Activated CD4-positive, alpha-beta T cell treated with anti-CD3 and anti-CD28 coated beads for 24 hours (primary cell): ENCODE measurements at places on chromosomes 5 and 9.
A peak's percentile ranks its signal among the peaks of the same experiment; 100 is the strongest.

DNA sequence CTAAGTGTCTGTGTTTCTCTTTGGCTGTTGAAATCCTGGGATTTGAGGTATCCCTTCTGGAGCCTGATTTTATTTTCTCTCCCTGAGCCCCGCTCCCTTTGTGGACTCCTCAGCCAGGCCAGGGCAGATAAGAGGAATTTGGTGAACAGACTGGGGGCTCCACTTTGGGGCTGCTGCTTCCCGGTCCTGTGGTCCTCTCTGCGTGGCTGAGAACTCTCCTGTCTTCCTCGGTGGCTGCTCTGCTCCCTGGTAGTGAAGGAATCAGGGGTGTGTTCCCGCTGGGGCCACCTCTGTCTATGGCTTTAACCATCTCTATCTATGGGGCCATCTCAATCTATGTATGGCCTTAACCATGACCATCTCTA lies 71.7 kb upstream of the SH3PXD2B start:
- no peak for DNase-seq

- no peak for DNase-seq
Observed at GRCh38 chr9:137534256-137535119, 15.7 kb downstream of the PNPLA7 start.

DNA sequence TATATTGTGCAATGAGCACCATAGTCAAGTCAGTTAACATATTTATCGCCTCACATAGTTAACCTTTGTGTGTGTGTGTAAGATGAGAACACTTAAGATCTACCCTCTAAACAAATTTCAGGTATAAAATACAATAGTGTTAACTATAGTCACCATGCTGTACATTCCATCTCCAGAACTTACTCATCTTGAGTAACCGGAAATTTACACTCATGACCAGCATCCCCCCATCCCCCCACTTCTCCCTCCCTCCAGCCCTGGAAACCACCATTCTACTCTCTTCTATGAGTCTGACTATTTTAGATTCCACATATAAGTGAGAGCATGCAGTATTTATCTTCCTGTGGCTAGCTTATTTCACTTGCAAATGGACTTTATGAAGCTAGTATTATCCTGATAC lies 40.3 kb downstream of the ZNF354A start:
- no peak for DNase-seq

- DNase-seq: no peak
Observed at GRCh38 chr5:150481972-150482406, 25.9 kb upstream of the NDST1 start.

GRCh38 chr5:176837707-176838115 lies 27.4 kb downstream of the UNC5A start:
- DNase-seq: peak; percentile 68

GRCh38 chr9:130608554-130609134 lies 29.3 kb downstream of the FUBP3 start:
- no peak for DNase-seq

- DNase-seq: no peak
Observed at GRCh38 chr5:176743868-176744583, 66.3 kb upstream of the UNC5A start.

- DNase-seq: no peak
Observed at GRCh38 chr9:4691795-4692194, 12.4 kb downstream of the CDC37L1 start.

DNA sequence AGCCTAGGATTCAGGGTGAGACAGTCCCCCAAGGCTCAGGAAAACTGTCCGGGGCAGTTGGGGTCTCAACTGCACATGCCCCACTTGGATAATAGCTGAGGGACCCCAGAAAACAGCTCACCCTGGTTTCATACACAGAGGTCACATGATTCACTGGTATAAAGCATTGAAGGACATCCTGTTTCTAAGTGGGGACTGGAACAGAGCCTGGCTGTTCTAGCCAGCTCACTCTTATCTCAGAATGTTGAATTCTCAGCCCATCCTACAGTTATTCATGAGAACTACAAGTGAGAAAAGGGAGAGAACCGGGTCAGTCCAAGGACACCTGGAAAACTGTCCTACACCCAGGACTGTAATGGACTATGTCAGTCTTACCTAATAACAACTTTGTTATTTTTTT lies 170.9 kb downstream of the FGF1 start:
- DNase-seq: no peak

DNA sequence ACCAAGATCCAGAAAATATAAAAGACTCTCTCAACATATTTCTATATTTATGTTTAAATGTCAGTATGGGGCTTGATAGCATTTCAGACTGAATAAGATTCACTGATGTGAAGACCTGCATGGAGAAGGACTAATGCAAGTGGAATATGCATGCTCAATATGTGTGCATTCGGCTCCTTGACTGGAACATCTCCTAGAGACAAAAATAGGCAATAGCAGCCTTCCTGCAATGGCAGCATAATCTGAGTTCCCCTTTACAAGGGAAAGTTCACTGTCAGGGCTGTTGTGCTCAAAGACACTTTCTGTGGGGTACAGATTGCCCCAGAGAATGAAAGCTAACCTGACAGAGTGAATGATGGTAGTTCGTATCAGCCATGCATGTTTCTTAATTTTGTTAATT lies 42.4 kb downstream of the STARD4 start:
- DNase-seq: no peak

DNA sequence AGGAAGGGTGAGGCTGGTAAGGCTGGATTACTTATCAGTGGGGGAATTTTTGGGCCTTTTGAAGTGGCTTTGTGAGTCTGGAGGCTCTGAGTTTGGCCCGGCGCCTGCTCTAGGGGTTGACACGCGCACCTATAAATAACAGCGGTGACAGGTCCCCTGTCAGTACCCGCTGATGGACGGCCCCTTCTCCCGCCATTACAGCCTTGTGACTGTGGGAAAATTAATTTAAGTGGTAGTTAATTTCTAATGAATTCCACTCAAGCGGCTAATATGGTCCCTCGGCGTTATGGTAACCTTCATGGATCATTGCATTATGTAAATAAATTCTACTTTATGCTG lies 16.5 kb downstream of the MRPL36 start:
- no peak for DNase-seq

DNA sequence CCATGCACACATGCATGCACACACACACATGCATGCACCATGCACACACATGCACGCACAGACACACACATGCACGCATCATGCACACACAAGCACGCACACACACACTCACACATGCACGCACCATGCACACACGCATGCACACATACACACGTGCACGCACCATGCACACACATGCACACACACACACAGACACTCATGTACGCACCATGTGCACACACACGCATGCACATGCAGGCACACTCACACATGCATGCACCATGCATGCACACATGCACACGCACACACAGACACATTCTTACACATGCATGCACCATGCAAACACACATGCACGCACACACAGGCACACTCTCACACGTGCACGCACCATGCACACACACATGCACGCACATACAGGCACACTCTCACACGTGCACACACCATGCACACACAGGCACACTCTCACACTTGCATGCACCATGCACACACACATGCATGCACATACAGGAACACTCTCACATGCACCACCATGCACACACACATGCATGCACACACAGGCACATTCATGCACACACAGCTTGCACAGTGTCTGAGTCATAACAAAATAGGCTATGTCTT lies 117.5 kb downstream of the TENT4A start:
- no peak for DNase-seq

DNA sequence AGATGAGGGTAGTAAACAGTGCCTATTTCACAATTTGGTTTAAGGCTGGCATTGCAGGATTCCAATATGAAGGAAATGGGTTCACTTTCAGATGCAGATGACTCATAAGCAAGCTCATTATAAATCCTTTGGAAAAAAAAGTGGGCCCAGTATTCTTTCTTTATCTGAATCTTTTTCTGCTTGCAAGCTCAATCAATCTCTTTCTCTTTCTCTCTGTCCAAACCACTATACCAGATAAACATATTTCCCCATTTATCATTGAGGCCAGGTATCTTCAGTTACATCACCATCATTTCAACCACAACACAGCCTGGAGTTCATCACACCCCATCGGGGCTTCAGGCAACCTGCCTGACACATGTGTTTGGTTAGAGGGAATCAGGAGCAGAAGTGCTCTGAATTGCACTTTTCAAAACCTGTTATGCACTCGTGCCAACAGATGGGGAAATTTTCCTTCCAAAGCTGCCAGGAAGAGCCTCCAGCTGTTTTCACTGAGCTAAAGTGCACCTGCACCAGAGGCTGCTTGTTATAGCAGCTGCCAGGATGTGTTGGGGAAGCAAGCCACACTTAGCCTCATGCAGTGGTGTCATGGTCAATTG lies 30.0 kb upstream of the MAMDC2 start:
- DNase-seq: no peak

DNA sequence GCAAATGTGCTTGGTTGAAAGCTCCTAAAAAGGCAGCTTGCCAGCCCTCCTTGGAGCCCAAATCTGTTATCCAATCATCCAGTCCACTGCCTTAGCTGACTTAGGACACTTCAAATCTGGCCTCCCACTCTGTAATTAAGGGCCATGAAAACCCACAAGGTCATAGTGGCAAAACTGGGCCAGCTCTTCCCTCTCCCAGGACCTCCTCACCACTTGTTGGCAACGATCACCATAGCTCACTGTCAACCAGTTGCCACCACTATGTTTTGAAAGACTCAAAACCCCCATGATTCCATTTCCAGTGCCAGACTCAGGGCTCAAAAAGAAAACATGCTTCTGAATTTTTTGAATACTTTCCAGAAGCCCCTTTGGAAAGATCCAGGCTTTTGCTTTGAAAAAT lies 107.5 kb downstream of the NREP start:
- no peak for DNase-seq

- no peak for DNase-seq
Observed at GRCh38 chr5:173623296-173623771, 6.9 kb upstream of the BOD1 start.

DNA sequence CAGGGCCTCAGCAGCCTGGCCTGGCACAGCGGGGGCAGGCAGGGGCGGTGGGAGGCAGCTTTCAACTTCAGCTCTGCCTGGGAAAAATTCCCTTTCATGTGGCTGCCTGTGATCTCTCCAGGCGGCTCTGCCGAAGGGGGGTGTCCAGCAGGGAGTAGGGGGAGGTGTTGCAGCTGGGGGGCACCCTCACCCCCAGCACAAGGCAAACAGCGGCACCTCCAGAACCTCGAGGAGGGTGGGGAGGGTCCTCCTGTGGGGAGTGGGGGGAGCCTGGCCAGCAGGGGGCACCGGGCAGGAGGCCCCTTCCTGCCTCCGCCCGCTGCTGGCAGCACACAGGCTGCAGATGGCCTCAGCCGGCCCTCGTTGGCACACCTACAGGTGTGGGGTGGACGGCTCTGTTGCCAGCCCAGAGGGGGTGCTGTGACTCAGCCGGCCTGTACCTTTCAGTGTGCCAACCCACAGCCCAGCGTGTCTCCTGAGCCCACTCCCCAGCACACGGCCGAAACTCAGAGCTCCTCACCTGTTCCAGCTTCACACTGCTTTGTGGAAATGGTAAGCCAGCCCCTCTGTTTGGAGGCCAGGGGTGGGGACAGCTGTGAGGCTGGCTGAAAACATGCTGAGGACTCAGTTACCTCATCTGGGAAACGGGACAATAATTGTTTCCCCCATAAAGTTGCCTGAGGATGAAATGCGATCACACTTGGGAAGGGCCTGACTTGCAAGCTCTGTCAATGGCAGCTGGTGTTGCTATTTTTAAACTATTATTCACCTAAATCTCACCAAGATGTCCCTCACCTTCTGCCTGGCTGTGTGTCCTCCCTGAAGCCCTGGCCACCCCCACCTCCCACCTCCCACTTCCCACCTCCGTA lies 37.0 kb downstream of the CXXC5 start:
- DNase-seq: no peak
